Cerebellum (tissue), 4 donors: ENCODE measurements at places on chromosomes 11 and 22.

DNA sequence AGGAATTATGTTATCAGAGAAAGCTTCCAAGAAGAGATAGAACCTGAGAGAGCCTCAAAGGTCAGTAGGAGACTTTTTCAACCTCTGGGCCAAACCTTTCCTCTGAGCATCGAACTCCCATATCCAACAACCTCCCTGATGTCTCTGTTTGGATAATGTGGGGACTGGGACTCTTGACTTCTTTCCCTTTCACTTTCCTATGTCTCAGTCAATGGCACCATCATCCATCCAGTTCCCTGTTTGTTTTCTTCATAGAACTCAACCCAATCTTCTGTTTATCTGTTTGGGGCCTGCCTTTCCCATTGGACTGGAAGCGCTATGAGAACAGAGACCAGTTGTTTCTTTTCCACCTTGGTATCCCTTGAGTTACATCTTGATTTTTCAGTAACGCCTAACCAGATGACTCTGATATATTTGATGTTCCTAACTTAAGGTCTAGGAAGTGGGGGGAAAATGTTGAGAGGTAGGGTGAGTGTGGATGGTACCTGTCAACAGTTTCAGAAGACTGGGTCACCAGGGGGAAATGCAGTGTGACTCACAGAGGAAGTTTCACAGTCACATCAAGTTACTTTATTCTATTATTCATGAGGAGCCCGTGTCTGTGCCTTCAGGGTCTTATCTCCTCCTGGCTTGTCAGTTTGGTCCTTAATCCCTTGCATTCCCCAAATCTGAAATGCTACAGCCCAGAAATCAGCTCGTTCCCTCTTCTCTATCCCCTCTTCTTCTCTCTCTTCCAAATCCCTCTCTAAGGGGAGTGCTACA is 4.5 kb upstream of the KCNE3 start:
- DNase-seq = no peak

GRCh38 chr11:47149782-47150181 is 26.9 kb downstream of the ARFGAP2 start:
- DNase-seq = no peak

DNA sequence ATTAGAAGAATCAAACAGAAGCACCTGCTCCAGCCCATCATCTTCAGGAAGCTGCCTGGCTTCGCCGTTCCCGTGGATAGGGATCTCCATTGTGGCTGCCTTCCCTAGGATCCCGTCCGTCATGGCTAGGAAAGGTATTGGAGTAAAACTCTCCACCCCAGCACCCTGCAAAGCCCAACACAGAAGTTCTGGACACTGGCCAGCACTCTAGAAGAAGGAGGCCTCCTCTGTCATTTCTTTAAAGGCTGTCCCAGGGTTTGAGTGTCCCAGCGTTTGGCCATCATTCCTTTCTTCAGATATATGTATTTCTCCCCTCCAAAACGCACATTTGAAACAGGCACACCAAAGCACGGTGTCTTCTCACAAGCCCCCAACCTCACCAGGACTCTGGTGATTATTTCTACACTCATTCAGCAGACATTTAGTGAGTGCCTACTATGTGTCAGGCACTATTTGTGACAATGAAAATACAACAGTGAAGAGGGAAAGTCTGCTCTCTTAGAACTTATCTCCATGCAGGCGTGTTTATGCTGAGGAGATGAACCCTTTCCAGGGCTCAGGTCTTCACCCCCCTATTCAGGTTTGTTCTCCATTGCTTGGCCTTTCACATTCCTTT is 724 bp downstream of the ARFIP2 start:
- no peak for DNase-seq

GRCh38 chr11:11978098-11978637 is 30.3 kb downstream of the DKK3 start:
- DNase-seq = no peak

- DNase-seq = no peak
These were observed 109.6 kb downstream of the SCN3B start for GRCh38 chr11:123544631-123545375.

- DNase-seq = no peak
These were observed 104.7 kb upstream of the CARD18 start for GRCh38 chr11:105244160-105244825.

- no peak for DNase-seq
These were observed 16.8 kb downstream of the CD5 start for GRCh38 chr11:61119055-61119454.

DNA sequence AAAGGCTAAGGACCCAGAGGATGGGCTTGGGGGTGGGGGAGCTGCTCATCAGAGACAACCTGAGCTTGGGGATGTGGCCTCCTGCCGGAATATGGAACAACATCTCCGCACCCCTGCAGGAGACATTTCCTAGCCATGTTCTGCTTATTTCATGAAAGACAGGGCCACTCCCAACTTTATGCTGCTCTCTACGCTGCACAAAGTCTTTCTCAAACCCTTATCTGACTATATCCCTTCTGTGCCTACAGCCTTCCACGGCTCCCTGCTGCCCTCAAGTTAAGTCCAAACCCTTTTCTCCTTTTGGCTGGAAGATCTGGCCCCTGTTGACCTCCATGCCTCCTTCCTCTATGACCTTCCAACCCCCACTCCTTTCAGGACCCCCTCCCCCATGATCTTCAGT is 562.0 kb downstream of the MN1 start:
- no peak for DNase-seq

DNA sequence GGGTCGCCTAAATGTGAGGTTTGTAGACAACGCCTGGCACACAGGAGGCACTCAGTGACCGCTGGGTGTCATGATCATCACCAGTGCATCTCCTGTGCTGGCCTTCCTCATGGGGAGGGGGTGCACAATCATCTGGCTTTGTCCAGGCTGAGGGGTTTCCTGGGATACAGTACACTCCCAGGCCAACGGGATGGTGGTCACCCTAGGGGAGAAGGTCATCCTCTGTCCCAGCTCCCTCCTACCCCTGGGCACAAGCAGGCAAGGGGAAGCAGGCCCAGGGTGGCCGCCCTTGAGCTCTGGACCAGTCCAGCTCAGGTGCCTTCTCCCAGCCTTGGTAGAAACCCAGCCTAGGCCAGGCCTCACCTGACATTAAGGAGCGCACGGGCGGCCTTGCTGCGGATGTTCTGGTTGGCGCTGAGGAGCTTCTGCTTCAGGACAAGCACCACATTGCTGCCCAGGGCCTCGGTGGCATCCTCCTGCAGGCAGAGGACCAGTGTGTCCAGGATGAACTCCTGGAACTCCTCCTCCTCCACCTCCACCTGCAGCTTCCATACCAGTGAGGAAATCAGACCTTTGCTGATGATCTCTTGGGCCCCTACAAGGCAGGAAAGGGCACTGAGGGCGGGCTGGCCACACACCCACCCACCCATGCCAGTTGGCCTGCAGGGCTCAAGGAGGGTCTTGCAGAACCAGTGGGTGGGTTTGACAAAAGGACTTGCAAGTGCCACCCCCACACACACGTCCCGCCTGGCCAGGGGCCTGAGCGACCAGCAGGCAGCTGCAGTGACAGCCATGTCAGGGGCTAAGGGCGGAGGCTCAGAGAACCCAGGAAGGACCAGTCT is 6.6 kb upstream of the GNAZ start:
- DNase-seq = no peak

GRCh38 chr11:35393098-35393497 is 26.3 kb downstream of the SLC1A2 start:
- DNase-seq = no peak

DNA sequence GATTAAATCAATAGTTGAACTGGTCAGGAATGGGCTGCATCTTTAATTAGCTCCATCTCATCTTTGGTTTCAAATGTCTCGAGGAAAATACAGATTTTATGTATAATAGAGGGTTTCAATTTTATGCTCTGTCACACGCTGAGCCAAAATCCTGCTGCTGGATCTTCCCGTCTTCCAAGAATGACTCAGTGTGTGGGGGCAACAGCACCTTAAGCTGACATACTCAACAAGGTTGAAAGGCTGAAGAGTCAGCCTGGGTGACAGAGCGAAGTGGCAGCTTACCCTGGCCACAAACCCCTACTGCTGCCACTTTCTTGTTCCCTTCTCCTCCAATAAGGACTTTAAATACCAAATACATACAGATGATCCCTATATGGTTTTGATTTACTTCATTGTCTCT is 9.0 kb upstream of the PCF11 start:
- no peak for DNase-seq

DNA sequence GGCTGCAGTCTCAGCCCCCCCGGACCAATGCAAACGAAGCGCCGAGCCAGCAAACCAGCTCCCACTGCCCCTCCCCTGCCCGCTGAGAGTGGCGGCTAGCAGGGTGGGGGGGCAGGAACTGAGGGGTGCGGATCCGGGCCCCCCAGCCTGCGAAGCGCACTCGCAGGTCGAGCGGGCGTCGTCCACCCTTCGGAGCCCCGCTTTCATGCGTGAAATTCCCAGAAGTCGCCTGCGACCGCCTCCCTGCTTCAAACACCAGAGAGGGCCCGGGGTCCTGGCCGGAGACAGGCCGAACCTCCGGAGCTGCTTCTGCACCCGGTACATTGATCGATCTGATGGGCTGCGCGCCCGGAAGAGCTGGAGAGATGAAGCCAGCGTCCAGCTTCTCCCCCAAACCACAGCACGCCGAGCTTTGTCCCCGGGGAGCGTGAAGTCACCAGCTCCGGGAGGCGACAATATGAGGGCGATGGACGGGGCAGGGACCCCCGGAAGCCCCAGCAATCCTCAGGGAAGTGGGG is 646 bp upstream of the PATZ1 start:
- no peak for DNase-seq
